ENCODE measurements at places on chromosomes 7 and 10.

DNA sequence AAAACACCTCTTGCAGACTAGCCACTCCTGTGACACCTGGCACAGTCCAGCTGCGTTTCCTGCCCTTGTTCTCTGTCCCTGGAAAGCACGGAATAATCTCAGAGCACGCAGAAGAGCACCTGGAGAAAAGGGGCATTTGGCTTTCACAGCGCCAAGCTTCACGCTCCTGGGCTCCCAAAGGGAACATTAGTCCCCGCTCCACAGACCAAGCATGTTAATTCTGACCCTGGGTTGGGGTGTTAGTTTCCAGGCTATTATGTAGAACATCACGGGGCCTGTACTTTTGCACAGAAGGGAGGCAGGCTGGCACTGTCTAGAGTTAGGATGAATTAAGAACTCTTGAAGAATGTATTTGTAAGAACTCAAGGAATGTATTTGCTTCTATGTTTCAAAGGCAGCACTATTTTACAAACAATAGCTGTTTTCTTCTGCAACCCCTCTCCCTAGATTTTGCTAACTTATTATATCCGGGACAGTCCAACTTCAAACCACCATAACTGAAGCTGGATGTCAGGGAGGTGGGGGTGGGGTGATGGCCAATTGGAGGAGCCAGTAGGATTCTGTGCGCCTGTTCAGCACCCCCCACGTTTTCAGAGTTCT lies 62.2 kb upstream of the TRIM8 start:
- no peak for DNase-seq

GRCh38 chr7:96178581-96178980 lies 143.3 kb downstream of the SLC25A13 start:
- DNase-seq = no peak

- DNase-seq = no peak
These were observed 374.6 kb downstream of the SUGCT start for GRCh38 chr7:40509287-40509996.

DNA sequence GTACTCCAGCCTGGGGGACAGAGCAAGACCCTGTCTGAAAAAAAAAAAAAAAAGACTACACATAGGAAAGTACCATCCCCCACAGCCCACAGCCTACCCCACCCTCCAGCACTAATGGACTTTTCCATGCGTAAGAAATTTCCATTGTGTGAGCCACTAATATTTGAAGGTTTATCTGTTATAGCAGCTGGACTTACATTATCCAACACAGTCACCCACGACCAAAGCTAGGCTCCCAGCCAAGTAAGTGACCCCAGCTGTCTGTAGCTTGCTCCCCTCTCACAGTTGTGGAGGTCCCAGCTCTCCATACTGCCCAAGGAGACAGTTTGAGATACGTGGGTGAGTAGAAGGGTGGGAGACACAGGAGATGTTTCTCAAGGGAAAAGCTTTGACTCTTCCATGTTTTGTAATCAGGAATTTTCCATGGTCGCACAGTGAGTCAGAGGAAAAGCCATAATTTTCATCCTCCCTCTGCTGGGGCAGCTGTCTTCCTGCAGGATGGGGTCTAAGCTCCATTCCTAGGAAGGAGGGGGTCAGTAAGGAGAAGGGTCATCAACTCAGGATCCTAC lies 57.4 kb downstream of the CAV1 start:
- DNase-seq = no peak

GRCh38 chr7:17490825-17491224 lies 192.4 kb downstream of the AHR start:
- no peak for DNase-seq

DNA sequence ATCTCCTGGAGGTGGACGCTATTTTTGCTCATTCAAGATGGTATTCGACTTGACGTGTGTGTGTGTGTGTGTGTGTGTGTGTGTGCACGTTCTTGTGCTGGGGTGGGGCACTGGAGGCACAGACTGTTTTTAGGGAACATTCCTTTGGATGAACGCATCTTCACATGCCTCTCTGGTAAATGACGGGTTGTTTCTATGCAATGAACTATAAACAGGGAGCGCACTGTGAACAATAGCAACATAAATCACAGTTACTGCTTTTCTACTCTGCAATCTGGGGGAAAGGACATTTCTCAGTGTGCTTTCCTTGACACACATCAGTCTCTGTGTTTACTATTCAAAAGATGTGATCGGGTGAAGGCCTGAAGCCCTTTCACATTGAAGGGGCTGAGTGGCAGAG lies 120.1 kb upstream of the PITRM1 start:
- no peak for DNase-seq

- DNase-seq = no peak
These were observed 117.6 kb downstream of the TSPAN12 start for GRCh38 chr7:120740348-120740747.

- DNase-seq = no peak
These were observed 109.1 kb upstream of the ZNF438 start for GRCh38 chr10:31140716-31141115.

DNA sequence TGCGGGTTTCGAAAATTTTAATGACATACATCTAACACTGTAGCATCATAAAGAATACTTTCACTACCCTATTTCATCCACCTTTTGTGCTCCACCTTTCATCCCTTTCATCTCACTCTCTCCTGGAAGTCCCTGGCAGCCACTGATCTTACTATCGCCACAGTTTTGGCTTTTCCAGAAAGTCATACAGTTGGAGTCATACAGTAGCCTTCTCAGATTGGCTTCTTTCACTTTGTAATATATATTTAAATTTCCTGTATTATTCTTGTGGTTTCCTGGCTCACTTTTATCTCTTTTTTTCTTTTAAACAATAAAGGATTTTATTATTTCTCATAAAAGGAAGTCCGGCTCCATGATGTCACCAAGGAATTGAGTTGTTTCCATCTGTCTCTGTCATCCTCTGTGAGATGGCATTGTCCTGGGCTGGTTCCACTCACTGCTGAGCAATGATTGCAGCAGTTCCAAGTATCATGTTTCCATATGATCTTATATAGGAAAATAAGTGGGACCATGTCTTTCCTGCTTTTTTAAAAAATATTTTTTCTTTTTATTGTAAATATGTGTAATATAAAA lies 626.3 kb downstream of the POM121L12 start:
- DNase-seq = no peak

GRCh38 chr7:157612009-157612663 lies 275.3 kb downstream of the DNAJB6 start:
- DNase-seq = no peak

DNA sequence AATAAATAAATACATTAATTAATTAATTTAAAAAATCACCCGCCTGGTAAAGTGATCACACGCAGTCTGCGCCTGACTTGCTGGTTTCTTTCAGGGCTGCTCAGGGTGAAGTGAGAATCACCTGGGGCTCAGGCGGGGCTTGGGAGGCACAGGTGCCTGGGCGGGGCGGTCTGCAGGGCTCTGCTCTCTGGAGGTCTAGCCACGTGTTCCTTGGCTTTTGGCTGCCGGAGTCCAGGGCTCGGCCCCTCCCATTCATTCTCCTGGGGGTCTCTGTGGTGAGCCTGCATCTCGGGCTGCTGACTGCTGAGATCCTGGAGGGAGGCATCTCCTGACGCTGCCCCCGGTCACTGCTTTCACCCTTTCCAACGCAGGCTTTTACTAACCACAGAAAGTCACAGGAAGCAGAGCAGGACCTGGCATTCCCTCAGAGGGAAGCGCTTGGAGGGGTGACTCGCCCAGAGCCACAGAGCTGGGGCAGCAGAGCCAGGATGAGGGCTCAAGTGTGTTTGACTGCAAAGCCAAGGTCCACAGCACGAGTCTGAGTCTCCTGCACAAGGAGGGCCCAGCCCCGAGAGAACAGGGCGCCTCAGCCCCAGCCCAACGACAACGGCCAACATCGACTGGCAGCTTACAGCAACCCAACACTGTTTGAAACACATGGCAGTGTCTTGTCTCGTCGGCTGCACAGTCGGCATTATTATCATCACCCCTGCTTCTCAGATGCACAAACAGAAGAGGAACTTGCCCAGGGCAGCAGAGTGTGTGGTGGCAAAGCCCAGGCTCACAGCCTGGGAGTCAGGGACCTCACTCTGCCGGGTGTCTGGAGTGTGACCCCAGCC lies 22.4 kb upstream of the MNX1 start:
- DNase-seq = no peak

GRCh38 chr10:131670341-131670740 lies 230.5 kb upstream of the PPP2R2D start:
- no peak for DNase-seq

GRCh38 chr7:141416650-141417270 lies 134.4 kb upstream of the AGK start:
- no peak for DNase-seq

GRCh38 chr7:148674689-148675088 lies 24.0 kb upstream of the CUL1 start:
- no peak for DNase-seq

DNA sequence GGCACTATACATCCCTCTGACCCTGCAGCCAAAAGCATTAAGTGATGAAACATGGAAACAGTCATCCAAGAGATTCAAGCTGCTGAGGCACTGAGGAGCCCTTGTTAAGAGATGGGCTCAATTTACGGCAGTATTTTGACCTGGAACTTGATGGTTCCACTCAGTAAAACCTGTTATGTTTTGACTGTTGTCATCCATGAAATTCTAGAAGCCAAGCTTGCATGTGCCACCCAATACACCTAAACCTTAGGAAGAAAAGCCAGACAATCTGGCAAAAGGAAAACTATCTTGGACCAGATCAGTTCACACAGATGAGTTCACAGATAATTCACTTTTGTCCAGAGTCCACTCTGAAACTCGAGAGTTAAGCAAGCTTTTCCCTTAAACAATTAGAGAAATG lies 53.2 kb downstream of the ICA1 start:
- DNase-seq = no peak

- DNase-seq = no peak
These were observed 124.5 kb downstream of the MYOF start for GRCh38 chr10:93357680-93358079.

DNA sequence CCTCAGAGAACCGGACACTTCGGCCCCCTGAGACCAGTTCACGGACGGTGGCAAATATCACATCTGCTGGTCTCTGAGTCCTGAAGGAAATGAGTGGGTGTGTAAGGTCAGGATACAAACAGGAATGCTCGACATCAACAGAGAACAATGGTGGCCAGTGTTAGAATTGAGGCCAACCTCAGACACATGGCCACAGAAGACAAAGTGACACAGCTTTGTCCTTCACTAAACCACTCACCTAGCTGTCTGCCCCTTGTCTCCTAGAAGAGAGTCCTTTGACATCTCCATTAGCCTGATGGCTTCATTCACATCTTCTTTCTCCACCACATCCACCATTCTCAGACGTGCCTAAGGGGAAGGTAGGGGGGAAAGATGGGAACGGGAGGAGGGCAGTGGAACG lies 4.3 kb downstream of the COPS6 start:
- DNase-seq = no peak

GRCh38 chr10:20963721-20964595 lies 66.8 kb upstream of the NEBL start:
- DNase-seq = no peak

GRCh38 chr7:90657481-90657880 lies 61.4 kb downstream of the CDK14 start:
- DNase-seq = no peak

DNA sequence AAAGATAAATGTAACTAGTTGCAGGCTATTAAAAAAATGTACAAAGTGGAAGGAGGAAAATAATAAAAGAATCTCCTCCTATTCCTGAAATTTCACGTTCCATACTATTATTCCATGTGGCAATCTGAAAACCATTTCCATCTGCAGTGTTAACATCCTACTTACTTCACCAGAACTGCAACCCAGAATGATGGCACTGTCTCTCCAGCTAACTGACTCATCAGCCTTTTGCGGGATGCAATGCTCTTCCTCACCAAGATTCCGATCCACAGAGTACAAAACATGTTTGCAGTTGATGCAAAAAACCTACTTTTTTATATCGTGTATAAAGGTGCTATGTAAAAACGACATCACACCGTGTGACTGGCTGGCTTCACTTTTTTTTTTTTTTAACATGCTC lies 50.8 kb downstream of the ESYT2 start:
- DNase-seq = no peak

GRCh38 chr7:128155100-128155740 lies 85.9 kb upstream of the LEP start:
- no peak for DNase-seq

DNA sequence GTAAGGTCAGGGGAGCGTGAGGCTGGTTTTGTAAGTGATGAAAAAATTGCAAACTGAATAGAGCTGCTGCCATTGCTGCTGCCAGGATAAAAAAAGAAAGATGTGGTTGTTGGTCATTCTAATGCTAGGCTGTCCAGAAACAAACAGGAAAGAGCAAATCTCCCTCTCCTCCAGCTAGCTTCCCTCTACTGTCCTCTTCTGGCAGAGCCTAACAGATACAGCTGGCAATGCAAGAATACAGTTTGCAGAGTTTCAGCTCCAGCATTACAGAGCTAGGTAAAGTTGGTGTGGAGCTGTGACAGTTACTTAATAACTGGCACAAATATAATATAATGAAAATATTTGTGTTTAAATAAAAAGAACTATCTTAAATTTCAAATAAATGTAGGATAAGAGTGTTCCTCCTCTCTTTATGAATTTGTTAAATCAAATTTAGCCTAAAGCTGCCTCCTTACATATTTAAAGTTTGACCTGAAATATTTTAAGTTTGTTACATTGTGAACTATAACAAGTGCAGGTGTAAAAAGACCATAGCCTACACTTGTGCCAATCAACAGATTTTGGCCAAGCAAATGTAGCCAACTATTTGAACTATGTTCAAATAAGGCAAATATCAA lies 407.7 kb downstream of the SH2D4B start:
- DNase-seq = no peak

GRCh38 chr10:107427016-107427415 lies 262.5 kb upstream of the SORCS1 start:
- no peak for DNase-seq

DNA sequence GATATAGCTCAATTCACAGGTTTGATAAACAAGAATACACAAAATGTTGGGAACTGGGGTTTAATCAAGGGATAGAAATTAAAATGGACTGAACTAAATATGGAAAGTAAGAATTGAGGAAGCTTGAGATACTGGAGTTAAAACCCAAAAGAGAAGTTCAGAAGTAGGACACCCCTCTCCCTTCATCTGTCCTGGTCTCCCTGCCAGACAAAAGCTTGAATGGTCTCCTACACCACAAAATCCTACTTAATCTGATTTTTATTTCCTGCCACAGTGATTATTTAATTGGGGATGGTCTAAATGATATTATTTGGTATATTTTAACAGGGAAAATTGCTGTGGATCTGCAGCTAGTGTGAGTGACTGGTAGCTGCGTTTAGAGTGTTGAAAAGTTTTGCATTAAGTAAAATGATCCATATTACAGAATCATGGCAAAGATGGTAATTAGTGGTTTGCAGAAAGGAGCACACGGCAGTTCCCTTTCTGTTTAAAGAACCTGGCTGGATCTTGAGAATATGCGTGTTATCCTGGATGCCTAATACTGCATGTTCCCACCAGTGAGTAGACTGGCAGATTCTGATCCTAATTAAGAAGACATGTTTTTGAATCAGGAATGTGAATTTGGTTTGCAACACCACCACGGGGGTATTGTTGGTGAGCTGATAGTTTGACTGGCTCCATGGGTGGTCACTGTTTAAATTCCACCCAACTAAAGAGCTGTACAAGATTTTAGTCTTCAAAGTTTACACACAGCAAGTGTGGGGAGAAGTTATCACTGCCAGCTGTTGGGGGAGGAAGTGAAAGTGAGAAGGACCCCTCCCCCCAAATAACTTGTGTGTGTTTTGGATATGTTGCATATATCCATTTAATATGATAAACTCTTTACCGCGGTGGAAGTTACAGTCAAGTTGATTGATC lies 5.5 kb downstream of the RBM20 start:
- no peak for DNase-seq

Data from CD8-positive, alpha-beta memory T cell (primary cell).